ENCODE measurements at places on chromosomes 4 and X.

GRCh38 chr4:185464183-185464582, 7.3 kb downstream of the CCDC110 start:
- no peak for DNase-seq

DNA sequence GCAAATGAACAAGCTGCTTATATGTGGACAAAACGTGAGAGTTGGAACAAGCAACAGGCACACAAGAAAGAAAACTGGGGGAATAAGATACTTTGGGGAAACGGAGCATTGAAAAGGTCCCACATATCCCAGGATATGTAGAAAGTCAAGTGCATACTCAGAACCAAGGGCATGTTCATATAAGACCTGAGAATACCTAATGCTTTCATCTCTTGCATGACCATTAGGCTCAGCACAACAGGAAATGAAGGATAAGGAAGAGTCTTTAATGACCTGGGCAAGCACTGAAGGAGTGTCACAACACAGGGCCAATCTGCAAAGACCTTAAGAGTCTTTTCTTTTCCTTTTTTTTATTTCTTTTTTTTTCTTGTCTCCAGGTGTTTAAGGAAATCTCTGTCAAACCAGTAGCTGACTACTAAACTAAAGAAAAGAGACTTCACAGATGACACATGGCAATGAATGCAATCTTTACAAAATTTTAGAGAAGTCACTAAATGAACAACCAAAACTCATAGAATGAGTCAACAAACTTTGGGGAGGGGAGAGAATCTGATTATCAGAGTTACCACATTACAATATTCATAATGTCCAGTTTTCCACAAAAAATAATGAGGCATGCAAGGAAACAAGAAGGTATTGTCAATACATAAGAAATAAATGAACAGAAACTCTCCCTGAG, 67.9 kb upstream of the STK26 start:
- no peak for DNase-seq

DNA sequence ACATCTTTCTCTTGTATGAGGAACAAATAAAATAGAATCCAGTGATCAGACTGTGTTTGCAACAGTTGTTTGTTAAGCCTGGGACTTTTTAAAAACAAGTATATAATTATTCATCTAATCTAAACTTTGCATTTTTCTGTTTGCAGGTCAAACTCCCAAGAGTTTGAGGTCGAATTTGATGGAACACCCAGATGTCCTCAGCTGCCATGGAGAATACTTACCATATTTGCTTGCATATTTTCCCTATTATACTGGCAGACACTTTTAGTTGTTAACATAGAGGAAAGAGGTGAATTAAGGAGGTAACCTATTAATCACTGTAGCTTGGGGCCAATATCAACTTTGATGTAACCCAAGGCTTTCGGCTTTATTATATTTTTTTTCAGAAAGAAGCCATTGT, 401.5 kb upstream of the DIPK2B start:
- DNase-seq = no peak

DNA sequence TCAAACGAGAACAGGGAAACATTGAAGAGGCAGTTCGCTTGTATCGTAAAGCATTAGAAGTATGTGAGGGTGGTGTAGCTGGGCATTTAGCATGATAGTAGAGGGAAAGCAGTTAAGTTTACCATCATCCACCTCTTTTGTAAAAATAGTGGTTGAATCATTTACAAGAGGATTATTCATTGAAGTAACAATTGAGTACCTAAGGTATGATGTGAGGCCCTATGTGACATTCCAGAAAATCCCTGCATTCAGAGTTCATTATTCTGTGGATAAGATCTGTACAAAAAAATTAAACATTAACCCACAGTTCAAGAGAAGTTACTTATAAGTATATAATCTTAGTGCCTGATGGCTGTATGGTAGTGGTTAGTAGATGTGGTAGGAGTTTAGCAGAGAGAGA, 22.2 kb upstream of the GCNA start:
- no peak for DNase-seq

GRCh38 chr4:112075129-112075753, 70.0 kb upstream of the FAM241A start:
- DNase-seq = no peak

GRCh38 chr4:150462743-150463142, 119.2 kb upstream of the MAB21L2 start:
- no peak for DNase-seq

DNA sequence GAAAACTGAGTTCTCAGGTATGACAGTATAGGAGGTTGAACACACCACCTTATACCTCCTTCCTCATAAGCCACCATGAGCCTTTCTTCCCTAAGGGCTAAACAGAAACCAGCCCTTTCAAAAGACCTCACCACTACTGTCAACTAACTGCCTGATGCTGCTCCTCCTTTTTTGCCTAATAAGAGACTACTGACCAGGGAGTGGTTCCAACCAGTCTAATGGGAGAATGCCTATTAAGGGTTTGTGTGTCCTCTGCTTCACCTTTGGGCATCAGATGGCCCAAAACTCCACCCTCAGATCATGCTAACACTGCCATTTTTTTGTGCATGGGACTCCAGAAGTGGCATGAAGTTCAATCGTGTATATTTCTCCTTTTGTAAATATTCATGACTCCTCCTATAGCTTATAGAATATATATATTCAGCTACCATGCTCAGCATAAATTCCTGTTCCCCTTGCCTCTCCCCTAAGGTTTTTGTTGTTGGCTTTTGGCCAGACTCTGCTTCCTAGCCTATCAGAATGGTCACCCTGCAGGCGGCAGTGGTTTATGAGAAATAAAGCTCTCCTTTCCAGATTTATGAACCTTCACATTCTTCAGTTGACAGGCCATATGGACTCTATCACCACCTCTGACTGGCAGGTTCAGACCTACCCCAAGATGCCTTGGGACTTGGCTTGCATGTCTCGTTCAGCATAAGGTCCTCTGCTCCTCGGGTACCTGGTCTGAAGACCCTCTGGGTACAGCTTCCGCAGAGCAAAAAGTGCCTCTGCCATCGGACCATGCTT, 28.2 kb downstream of the FGFBP1 start:
- no peak for DNase-seq

DNA sequence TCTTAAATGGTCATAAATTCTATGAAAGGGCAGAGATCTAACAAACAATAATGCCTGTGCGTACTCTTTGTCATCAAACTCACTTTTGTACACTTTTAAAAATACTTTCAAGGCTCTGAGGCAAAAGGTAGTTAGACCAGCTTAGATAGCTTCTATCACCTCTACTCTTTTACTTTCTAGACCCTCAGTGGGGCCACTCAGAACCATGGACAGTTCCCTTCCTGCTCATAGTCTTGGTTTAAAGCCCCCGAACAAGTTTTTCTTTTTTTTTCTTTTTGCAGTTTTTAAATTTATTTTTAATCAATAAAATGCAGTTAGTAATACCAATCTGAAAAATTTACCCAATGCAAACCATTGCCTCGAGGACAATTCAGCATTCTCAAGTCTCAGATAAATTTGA, 460.5 kb upstream of the CNKSR2 start:
- no peak for DNase-seq

GRCh38 chrX:16612257-16612897, 37.6 kb upstream of the S100G start:
- DNase-seq = no peak

All from left lobe of liver (tissue), 2 donors.